Stimulated activated CD4-positive, alpha-beta T cell treated with anti-CD3 and anti-CD28 coated beads, Interleukin-1b, Interleukin-23, amount 100 ng/mL, for 4 hours (primary cell): ENCODE measurements at places on chromosomes 5 and 9.

DNA sequence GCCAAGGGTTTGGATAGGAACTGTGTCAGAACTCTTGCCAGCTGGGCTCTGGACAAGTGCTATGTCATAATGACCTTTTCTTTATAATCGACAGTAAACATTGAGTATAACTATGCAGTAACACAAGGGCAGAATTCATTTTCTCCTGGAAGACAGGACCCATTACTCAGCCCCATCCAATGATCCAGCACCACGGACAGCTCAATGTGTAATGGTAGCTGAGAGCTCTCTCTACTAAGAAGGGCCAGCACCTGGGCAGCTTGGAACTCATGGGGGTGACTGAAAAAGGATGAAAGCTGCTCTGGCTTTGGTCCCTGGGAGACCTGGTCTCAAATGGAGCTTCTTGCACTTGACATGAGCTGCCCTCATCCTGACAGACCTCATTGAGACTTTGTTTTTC lies 347.8 kb downstream of the TRIM32 start:
- DNase-seq = no peak

DNA sequence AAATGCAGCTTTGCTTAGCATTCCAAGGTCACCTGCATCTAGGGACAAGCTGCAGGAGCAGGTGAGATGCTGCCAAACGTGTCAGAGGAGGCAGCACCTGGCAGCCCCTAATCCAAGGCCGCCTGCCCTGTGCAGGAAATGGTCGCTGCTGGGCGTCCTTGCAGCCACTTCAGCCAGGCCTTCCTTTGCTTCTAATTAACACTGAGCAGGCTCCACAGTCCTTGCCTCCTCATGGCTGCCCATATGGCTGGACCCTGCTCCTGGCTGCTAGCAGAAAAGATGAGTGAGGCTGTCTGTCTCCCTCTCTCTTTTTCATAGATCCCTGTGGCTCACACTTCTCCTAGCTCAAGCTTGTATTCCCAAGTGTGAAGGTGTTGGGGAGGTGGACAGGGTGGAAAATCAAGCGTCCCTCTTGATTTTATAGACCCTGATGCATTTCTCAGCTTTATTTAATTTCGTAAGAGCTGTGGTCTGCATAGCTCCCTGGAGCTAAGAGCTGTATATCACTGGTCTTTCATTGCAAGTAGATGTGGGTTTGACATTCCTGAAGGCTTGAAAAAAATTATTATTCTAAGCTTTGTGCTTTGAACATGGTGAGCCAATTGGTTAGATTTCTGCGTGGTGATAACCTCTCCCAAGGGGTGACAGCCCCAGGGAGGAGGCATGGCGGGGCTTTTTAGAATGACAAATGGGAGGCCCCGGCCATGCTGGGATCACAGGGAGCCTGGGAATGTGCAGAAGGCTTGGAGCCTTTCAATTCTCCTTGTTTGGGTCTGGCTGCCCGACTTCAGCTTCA lies 193.8 kb downstream of the SLIT3 start:
- no peak for DNase-seq

- DNase-seq = no peak
These were observed 72.2 kb downstream of the NMUR2 start for GRCh38 chr5:152332716-152333460.

DNA sequence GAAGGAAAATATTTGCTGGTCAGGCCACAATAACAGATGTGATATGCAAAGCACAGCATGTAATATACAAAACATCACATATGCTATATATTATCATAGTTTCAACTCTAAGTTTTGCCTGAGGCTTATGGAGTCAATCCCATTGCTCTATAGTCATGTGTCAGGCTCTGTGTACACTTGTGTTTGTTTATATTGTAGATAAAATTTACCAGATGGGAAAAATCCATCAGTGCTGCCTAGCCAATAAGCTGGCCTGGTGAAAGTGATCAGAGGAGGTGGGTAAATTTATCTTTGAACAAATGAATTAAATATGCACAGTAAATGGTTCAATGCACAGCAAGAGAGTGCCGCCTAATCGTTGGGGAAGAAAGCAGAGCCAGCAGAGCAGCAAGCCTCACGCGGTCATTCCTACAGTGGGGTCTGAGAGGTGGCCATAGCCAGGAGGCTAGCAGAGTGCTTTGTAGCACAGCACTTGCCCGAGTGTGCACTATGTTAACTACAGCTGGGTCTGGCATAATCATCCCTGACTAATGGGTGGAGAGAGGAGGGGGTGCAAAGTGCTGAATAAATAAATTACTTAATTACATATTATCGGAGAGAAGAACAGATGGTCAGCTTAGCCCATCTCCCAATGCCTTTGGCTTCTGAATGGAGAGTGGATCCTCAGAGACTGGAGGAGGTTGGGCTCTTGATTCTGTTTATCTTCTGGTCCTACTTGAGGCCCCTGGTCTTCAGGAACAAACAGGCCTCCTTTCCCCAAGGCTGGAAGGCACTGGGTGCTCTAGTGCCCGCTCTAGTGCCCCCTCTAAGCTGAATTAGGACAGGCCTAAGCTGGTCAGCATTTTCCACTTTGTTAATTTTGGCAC lies 153.5 kb downstream of the MAT2B start:
- no peak for DNase-seq
